ENCODE measurements at places on chromosomes 16 and 17.

GRCh38 chr17:47774331-47774730, 41.3 kb downstream of the TBX21 start:
- no peak for DNase-seq

DNA sequence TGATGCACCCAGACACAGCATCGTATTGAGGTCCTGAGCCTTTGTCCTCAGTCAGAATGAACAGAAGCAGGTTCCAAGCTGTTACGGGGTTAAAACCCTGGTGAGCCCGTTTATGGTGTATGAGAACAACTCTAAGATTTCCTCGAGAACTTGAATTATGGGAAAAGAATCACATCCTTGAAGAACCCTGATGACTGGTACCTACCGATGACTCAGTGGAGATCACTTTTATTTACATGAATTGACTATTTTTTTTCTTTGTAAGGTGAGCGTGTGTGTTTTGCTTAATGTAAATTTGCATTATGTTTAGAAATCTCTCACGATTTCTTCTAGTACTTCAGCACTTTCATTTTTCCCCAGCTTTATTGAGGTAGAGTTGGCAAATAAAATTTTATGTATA, 3.3 kb upstream of the KRTAP4-4 start:
- no peak for DNase-seq

DNA sequence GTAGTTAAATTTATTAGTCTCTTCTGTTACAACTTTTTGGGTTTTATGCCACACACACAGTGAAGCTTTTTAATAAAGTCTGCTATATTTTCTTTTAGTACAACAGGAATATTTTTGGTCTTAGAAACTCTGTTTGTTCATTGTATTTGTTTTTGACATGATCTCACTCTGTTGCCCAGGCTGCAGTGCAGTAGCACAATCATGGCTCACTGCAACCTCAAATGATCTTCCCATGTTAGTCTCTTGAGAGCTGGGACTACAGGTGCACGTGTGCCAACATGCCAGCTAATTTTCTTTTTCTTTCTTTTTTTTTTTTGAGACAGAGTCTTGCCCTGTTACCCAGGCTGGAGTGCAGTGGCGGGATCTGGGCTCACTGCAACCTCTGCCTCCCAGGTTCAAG, 27.1 kb downstream of the PPM1D start:
- DNase-seq = no peak

DNA sequence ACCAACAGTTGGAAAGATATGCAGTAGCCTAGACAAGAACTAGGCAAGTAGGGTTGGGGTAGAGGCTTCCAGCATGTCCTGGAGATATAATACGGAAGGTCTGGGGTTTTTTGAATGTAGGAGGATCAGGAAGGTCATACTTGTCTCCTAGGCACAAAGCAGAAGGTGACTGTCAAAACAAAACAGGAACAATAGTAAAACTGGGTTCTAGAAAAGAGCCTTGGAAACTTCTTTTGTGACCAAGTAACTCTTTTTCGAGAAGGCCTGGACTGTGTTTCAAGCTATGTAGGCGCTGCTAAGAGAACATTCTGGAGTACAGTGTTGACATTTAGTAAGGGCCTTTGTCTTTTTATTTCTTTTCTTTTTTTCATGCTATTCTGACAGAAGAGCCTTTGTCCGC, 26.9 kb upstream of the TENT4B start:
- no peak for DNase-seq

DNA sequence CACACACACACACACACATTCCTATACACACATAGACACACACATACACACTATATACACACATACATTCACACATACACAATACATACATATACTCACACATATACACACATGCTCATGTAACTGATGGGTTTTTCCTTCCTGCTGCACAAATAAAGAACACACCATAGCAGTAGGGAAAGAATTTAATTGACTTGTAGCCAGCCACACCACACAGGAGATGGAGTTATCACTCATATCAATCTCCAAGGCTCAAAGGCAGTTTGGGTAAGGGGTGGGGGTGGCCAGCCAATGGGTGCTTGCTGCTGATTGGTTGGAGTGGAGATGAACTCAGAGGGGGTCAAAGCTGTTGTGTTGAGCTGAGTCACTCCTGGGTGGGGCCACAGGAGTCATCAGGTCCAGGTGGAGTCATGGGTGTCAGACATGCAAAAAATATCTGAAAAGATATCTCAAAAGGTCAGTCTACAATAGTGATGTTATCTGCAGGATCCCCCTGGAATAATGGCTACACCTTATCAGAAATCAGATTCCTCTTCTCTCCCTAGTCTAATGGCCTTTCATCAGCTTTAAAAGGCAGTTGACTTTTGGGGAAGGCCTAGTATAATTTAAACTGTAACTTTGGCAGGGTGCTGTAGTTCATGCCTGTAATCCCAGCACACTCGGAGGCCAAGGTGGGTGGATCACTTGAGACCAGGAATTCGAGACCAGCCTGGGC, 46.1 kb downstream of the WSB1 start:
- peak; percentile 64 for DNase-seq

DNA sequence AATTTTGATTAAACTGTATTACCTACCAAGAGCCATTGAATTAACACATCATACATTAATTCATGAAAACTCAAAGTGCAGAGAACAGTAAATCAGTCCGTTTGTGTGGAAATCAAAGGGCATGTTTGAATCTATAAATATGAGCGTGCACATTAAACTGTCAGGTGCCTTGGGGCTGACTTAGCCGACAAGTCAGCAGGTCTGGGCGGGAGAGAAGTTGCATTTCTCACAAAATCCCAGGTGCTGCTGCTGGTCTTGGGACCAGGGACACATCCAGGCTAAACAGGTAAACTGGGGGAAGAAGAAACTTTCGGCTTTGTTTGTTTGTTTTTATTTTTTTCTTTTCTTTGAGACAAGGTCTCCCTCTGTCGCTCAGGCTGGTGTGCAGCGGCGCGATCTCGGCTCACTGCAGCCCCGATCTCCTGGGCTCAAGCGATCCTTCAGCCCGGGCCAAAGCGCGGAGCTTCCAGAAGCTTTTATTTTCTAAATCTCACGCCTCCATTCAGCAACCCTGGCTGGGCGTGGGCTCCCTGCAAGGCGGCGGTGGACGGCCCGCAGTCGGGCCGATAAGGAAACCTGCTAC, 213.9 kb downstream of the MRTFB start:
- no peak for DNase-seq

- DNase-seq = no peak
Measured at GRCh38 chr17:82021107-82021899, 1.4 kb downstream of the CENPX start.

GRCh38 chr17:35433075-35433894, 985 bp upstream of the SLFN12 start:
- peak; percentile 98 for DNase-seq

GRCh38 chr16:67357561-67357960, 30.9 kb downstream of the LRRC36 start:
- DNase-seq = no peak

DNA sequence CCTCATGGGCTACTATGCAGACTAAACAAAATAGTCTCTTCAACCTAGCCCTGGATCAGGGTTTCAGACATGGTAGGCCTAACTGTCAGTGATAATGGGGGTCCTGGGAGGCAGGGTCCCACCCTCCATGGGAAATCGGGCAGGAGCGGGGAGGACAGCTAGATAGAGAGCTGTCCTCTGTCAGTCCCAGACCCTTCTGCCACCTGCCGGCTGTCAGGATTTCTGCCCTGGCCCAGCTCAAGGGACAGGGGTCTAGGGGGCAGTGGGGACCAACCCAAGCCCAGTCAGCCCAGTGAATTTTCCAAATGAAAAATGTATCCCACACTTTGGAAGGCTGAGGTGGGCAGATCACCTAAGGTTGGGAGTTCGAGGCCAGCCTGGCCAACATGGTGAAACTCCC, 5.3 kb downstream of the CA7 start:
- DNase-seq = no peak

- no peak for DNase-seq
Measured at GRCh38 chr16:83023011-83023410, 396.2 kb downstream of the CDH13 start.

DNA sequence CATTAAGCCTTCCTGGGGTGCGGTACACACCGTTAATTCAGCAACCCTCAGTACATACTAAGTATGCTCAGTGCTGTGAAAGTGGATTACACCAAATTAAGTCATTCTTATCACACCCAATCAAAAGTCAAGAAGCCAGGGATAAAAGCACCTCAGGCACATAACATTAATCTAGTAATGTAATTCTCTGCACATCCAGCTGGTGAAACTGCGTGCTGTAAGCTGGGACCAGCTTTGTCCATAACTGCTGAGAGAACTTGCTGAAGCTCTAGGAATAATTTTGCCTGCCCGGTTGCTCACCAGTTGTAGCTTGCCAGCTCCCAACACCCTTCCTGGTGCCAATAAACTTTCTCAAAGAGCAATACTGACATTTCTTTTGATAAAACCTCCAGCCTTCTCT, 44.9 kb downstream of the SLC47A1 start:
- no peak for DNase-seq

GRCh38 chr17:65231662-65232335, 94.6 kb downstream of the RGS9 start:
- peak; percentile 45 for DNase-seq

DNA sequence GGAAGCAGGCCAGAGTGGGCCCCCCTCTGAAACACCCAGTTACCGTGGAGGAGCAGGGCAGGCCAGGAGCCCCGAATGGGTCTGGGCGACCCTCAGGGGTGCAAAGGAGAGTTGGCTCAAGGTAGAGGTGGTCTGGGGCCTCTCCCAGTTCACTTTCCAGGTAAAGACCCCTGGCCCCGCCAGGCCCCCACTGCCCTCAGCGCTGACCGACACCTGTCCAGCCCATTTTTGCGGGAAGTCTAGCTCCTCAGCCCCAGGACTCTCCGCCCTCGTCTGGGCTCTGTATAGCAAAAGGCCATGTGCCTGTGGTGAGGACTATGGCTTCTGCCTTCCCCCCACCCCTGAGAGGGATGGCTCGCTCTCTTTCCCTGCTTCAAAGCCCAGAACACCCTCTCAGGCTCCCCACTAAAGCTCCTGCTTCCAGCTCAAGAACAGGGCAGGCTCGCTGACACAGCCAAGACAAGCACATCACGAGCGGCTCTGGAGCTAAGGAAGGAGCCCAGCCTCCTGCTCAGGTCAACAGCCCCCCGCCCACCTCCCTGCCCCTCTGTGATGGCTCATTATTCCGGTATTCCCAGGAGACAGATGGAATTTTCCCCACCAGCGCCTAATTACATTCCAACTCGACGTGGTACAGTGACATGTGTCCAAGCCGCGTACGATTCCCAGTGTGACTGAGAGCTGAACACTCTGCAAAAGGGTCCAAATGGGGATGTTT, 59.4 kb downstream of the RTN4RL1 start:
- no peak for DNase-seq

GRCh38 chr16:64365448-64365931, 756.4 kb downstream of the CDH11 start:
- DNase-seq = no peak

DNA sequence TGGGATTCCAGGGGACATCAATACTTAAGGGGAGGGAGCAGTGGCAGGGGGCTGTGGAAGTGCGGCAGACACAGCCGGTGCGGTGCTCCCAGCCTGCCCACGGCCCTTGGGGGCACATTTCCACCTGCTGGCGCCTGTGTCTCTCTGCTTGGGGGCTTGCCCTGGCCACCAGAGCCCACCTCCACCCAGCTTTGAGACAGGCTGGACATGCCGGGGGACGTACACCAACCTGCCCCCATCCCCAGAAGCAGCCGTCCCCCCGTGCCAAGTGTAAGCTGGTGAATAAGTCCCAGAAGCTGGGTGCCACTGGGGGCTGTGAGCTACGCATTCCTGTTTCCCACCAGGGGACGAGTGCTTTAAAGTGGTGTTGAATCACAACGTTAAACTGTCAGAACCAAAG, 172.6 kb downstream of the GSG1L start:
- no peak for DNase-seq

DNA sequence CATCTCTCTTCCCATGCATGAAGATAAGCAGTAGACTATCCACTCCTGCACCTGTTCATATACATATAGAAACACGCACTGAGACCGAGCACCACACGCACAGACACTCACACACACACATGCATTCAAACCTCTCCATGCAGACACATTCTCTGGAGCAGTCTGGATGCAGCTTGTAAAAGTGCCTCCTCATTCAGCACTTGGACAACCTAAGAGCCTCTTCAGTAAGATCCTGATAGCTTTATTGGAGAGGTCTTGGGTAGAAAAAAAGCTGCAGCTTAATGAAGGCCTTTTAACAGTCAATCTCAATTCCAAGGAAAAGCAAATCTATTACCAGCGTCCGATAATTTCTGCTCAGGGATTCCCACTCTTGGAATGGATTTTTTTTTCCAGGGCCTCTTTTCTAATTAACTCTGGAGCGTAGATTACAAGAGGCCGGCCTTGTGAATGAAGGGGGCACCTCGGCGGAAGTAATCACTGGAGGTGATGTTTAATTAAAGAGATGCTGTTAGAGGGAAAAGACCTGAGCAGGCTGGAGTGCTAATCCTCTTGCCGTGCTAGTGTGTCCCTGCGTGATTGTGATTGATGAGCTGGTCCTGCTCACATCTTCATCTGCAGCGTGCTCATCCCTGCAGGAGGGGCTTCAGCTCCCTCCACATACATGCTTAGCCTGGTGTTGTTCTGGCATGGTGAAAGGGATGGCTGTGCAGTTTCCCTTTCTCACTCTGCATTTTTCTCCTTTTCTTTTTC, 155.1 kb downstream of the RBFOX1 start:
- DNase-seq = no peak

GRCh38 chr17:40107522-40108174, 7.3 kb upstream of the NR1D1 start:
- no peak for DNase-seq

DNA sequence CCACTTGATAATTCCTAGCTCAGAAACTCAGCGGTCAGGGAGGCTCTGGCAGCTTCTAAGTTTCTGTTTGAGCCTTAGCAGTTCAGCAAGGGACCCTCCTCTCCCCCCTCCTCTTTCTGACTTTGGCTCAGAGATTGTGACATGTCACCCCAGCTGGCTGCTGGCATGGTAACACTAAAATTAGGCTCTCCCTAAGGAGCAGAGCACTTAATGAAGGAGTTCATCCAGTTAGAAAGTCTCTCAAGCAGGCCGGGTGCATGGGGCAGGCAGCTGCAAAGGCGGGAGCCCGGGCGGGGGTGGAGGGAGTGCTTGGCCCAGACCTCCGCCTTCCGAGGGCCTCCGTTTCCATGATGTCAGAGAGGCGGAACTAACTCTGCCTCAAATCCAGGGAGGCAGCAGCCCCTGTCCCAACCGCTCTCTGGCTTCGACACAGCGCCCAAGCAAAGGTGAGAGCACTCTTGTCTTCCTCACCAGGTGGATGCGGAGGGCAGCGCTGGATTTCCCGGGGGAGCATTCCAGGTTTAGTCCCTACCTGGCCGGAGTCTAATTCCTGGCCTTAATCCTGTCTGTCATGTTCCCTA, 128.0 kb upstream of the PLCG2 start:
- no peak for DNase-seq

GRCh38 chr17:64424324-64424849, 24.5 kb upstream of the MILR1 start:
- DNase-seq = no peak

- no peak for DNase-seq
Measured at GRCh38 chr17:62665599-62665998, 38.1 kb downstream of the MRC2 start.

DNA sequence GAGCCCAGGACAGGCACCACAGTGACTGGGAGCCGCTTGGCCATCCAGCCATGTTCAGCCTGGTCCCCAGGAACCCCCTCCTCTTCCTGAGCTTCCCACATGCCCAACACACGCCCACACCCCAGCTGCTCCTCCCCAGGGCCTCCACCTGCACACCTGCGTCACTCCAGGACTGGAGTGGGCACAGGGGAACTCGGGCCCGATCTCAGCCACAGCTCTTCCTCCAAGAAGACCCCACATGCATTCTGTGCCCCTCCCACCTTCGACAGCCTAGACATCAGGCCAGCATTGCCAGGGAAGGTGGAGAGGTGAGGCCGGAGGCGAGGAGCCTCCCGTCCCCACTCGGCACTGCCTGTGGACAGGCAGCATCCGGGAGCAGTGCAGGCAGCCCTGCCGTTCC, 6.0 kb upstream of the VASN start:
- no peak for DNase-seq
